ENCODE measurements at places on chromosomes 1 and 21.

GRCh38 chr1:30743584-30744059 lies 14.0 kb downstream of the LAPTM5 start:
- peak; percentile 50 for DNase-seq

DNA sequence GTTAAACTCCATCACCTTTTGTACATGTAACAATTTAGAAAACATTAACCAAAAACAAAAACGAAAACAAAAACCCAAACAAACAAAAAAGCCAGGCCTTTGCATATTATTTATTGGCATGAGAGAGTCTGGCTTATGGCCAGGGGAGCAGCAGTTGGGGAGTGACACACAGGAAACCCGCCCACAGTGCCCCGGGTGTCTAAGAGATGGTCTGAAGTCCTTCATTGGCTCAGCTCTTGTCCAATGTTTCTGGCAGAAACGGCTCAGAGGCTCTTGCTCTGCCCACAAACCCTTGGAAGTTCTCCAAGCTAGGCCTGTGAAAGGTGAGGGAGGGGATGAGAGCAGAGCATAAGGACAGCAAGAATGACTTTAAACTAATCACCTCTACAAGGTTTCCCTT lies 131.5 kb downstream of the CNIH3 start:
- no peak for DNase-seq

GRCh38 chr1:160251687-160252526 lies 10.4 kb downstream of the DCAF8 start:
- peak; percentile 39 for DNase-seq

- no peak for DNase-seq
Measured at GRCh38 chr21:38913120-38913892, 107.6 kb downstream of the ETS2 start.

DNA sequence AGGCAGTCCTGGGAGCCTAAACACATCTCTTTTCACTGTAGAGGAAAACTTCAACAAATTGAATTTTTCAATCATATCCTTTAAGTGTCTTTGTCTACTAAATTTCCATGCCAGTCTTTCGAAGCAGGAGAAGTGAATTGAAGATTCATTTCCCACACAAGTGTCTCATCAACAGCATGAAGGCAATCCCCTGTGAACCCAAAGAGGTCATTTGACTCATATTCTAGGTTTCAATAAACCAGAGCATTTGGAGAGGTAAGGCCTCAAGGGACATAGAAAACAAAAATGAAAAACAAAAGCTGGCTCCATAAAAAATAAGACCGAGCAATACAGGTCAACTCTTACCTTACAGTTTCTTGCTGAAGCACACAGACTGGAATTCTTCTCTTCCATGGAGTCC lies 94.1 kb upstream of the ATP1B1 start:
- DNase-seq: no peak

GRCh38 chr1:231163830-231164427 lies 2.1 kb downstream of the TRIM67 start:
- DNase-seq: no peak

DNA sequence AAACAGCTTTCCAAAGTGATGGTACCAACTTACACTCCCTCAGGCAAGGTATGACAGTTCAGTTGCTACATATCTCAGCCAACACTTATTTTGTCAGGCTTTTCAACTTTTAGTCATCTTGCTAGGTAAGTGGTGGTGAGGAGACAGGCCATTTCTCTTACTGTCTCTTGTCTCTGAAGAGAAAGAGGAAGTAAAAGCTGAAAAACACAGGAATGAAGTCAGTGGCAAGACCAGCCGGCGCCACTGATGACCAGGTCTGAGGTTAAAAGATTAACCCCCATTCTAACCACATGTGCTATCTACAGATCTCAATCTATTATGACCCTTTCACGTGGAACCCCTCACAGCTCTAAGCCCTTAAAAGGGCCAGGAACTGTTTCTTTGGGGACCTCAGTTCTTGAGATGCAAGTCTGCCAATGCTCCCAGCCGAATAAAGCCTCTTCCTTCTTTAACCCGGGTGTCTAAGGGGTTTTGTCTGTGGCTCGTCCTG lies 4.2 kb downstream of the ADCY10 start:
- DNase-seq: no peak

All from stimulated activated CD8-positive, alpha-beta memory T cell treated with anti-CD3 and anti-CD28 coated beads, Interleukin-12 subunit alpha, Interleukin-12 subunit beta, amount 100 ng/mL, for 1 hour (primary cell).